ENCODE measurements at places on chromosomes 7 and 10.

DNA sequence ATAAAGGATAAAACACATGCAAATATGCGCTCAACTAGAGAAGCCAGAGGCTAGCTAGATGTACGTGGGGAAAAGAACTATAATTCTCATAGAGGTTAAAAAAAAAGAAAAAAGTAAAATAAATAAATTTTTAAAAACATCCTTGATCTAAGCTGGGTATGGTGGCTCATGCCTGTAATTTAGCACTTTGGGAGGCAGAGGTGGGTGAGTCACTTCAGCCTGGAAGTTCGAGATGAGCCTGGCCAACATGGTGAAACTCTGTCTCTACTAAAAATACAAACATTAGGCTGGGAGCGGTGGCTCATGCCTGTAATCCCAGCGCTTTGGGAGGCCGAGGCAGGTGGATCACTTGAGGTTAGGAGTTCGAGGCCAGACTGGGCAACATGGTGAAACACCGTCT is 18.6 kb upstream of the HSPA12A start:
- H3K4me3 ChIP-seq = no peak overlapping the region
- no peaks in the 10 kb centered on the region for H3K27me3 ChIP-seq
- no peak for DNase-seq
- H3K36me3 ChIP-seq = no peaks in the 10 kb centered on the region

- no peaks in the 10 kb centered on the region for H3K36me3 ChIP-seq
- H3K4me1 ChIP-seq = peaks cover 12% of the 10 kb centered on the region
Measured at GRCh38 chr10:78412605-78413004, 378.9 kb downstream of the RPS24 start.

- H3K27me3 ChIP-seq = no peaks in the 10 kb centered on the region
- H3K4me3 ChIP-seq = no peak overlapping the region
- H3K4me1 ChIP-seq = no peaks in the 10 kb centered on the region
- DNase-seq = no peak
- H3K27ac ChIP-seq = no peak overlapping the region
- no peaks in the 10 kb centered on the region for H3K36me3 ChIP-seq
Measured at GRCh38 chr10:75870039-75870645, 438.7 kb downstream of the LRMDA start.

DNA sequence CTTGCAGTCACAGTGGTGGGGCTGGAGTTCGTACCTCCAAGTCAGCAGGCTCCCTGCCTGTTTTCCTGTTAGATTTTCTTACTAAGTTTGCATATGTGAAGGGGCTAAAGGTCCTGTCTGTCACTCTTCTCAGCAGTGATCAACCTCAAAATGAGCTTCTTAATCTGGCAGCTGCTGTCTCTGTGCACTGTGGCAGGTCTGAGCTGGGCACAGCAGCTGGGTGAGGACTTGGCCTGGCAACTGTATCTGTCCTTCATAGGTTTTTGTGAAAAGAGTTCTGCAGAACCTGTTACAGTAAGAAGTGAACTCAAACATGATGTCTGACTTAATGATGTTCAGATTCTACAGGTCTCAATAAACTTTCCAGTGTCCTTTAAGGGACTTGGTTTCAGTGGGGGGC is 31.3 kb upstream of the GJD4 start:
- H3K4me1 ChIP-seq = peaks cover 4% of the 10 kb centered on the region
- no peak for DNase-seq
- no peak overlapping the region for H3K4me3 ChIP-seq
- H3K27ac ChIP-seq = no peak overlapping the region
- no peaks in the 10 kb centered on the region for H3K27me3 ChIP-seq

- H3K4me1 ChIP-seq = no peaks in the 10 kb centered on the region
- no peak for DNase-seq
- H3K27me3 ChIP-seq = no peaks in the 10 kb centered on the region
- no peak overlapping the region for H3K27ac ChIP-seq
Measured at GRCh38 chr10:45198486-45199204, 116.8 kb downstream of the OR13A1 start.

- H3K36me3 ChIP-seq = no peaks in the 10 kb centered on the region
- no peak for DNase-seq
- no peaks in the 10 kb centered on the region for H3K27me3 ChIP-seq
Measured at GRCh38 chr10:110052916-110053315, 45.1 kb downstream of the ADD3 start.

DNA sequence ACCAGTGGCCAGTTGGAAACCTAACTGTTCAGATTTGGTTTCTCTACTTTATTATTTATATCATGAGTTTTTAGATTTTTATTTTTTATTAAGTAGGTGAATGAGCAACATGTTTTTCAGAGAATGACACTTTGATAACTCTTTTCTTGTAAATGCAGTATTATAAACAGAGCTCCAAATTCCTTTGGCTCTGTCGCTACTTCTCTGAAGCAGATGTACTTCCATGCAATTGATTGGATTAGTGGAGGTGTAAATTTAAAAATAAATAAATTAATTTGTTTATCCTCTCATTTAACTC is 34.3 kb upstream of the ICA1 start:
- no peaks in the 10 kb centered on the region for H3K4me1 ChIP-seq
- no peaks in the 10 kb centered on the region for H3K27me3 ChIP-seq
- H3K36me3 ChIP-seq = no peaks in the 10 kb centered on the region
- DNase-seq = no peak
- no peak overlapping the region for H3K27ac ChIP-seq

- DNase-seq = no peak
- no peak overlapping the region for H3K4me3 ChIP-seq
- H3K27me3 ChIP-seq = no peaks in the 10 kb centered on the region
- no peak overlapping the region for H3K27ac ChIP-seq
- H3K4me1 ChIP-seq = no peaks in the 10 kb centered on the region
- H3K36me3 ChIP-seq = no peaks in the 10 kb centered on the region
Measured at GRCh38 chr7:47170516-47170915, 411.4 kb downstream of the TNS3 start.

GRCh38 chr10:20673175-20673574 is 223.9 kb downstream of the NEBL start:
- H3K27ac ChIP-seq = no peak overlapping the region
- no peaks in the 10 kb centered on the region for H3K27me3 ChIP-seq

GRCh38 chr7:27121684-27122076 is 8.9 kb downstream of the HOXA4 start:
- peak overlapping the region; percentile 68 for H3K4me3 ChIP-seq
- DNase-seq = no peak
- no peaks in the 10 kb centered on the region for H3K27me3 ChIP-seq
- H3K27ac ChIP-seq = peak overlapping the region; percentile 99

GRCh38 chr7:67484244-67484751 is 487.7 kb downstream of the TYW1 start:
- peak overlapping the region; percentile 35 for H3K4me3 ChIP-seq
- DNase-seq = no peak
- H3K27ac ChIP-seq = no peak overlapping the region
- H3K27me3 ChIP-seq = no peaks in the 10 kb centered on the region
- no peaks in the 10 kb centered on the region for H3K36me3 ChIP-seq

DNA sequence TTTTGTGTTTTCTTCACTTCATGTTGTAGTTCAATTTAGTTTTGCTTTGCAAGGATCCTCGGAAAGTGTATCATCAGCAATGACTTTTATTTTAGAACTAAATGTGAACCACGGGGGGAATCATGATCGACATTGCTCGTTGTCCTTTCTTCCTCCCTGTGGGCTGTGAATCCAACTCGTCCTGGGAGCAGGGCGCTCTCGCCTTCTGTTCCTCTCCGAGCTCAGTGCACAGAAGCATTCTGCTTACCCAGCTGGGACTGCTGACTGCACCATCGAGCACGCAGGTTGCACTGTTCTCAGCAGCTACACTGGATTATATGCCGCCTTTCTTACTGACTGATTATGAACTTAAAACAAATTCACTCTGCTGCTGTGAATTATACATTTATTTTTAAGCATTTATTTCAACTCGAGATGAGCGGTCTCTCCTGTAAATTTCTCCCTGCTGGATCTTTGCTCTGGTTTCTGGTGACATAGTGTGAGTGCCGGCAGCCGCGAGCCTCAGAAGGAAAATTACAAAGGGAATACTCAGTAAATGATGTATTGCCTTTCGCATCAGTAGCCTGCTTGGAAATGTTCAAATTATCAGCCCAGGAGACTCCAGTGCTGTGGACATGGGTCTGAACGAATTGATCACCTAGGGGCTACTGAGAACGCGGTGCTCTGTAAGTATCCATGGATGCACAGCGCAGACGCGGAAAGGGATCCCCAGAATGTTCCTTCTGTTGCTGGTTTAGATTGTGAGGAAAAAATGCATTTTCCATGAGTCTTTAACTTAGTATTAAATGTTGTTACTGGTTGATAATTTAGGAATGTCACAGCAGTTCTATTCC is 92.6 kb downstream of the PTPRE start:
- H3K36me3 ChIP-seq = no peaks in the 10 kb centered on the region
- H3K4me1 ChIP-seq = peaks cover 22% of the 10 kb centered on the region
- H3K4me3 ChIP-seq = no peak overlapping the region
- no peak for DNase-seq
- H3K27ac ChIP-seq = peak overlapping the region; percentile 5
